ENCODE measurements at places on chromosomes 16 and 17.

- DNase-seq = peak; percentile 2
Observed at GRCh38 chr16:62256406-62256805, 220.2 kb upstream of the CDH8 start.

DNA sequence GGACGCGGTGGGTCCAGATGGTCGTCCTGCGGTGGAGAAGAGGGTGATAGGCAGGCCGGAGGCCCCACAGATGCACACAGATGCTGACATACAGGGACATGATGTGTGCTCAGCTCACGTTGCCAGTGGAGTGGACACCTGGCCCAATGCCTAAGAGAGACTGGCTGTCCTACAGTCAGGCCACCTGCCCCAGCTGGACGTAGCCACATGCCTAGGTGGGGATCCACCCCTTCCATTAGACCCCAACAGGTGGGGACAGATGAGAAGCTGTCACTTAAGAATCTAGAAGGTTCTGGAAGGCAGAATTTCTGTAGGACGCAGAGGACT, 117.6 kb upstream of the ZNF750 start:
- DNase-seq = no peak

DNA sequence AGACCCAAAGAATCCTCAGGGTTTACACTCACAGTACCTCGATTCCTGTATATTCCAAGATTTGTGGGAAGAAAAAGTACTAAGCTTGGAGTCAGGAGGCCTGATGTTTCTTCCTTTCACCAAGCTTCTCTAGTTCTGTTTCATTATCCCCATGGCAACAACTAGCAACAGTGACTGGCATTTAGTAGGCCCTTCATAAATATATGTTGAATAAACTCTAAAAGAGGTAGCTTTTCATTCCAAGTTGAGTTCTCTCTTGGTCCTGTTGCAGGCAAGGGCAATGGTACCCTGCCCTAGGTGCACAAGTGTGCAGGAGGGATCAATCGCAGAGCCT, 527 bp upstream of the UBE2Z start:
- peak; percentile 65 for DNase-seq

GRCh38 chr17:60077672-60078519, 825 bp downstream of the HEATR6 start:
- peak; percentile 68 for DNase-seq

GRCh38 chr16:50282010-50282538, 15.7 kb downstream of the ADCY7 start:
- DNase-seq = peak; percentile 84

DNA sequence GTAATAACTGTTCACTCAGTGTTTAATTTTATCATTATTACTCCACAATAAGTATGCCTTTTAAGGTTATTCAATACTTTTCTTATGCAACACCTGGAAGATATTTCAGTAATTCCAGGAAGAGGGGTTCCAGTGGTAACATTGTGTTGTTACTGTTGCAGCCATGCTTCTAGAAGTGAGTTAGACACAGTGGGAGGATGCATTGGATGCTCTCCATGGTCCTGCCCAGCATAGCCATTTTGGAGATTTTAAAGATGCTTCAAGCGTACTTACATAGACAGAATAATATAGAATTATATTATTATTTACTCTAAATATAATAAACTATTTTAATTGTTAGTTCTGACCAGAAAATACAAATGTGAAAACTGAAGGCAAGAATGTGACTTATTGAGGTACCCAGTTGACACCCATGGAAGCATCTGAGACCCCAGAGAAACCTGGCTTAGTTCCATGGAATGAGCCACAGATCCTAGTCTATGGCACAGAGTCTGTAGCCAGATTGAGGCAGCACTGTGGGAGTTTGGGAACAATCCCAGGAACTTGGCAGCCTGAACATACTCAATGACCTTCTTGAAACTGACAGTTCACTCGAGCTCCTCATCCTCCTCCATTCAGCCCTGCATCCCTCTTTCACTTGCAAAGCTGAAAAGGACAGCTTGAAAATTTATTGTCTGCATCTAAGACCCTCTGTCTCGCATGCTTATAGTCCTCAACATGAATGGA, 190.1 kb upstream of the HS3ST4 start:
- DNase-seq = no peak

DNA sequence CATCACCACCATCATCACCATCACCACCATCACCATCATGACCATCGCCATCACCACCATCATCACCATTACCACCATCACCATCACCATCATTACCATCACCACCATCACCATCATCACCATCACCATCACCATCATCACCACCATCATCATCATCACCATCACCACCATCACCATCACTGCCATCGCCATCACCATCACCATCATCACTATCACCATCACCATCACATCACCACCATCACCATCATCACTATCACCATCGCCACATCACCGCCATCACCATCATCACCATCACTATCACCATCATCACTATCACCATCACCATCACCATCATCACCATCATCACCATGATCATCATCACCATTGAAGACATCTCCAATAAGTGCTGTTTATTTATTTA, 16.8 kb upstream of the MED9 start:
- no peak for DNase-seq

GRCh38 chr17:72397687-72398086, 276.9 kb downstream of the SOX9 start:
- no peak for DNase-seq

DNA sequence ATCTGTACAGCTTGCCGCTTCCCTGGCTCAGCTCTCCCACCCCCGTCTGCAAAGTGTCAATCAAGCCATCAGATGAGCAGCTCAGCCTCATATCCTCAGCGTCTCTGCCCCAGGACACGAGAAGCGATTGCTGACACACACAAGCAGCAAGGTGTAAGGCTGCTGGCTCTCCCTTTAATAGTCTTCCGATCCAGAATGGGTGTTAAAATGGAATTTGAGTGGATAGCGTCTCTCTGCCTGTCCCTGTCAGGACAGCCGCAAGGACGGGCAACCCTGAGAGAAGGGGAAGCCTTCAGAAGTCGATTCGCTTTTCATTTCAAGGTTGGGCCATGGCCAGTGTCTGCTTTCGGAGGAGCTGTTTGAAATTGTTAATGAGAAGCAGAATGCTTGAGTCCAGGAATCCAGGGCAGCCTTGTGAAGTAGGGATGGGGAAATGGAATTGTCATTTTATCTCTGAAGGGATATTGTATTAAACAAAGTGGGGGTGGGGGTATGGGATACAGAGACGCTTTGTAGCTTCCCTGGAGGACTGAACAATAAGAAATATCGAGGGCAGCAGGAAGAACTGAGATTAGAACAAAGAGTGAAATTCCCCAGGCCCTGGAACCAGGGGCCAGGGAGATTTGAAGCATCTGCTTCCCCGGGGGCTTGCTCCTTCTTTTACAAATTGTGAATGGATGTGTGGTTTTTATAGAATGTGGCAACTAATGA, 4.7 kb upstream of the PIPOX start:
- DNase-seq = no peak

DNA sequence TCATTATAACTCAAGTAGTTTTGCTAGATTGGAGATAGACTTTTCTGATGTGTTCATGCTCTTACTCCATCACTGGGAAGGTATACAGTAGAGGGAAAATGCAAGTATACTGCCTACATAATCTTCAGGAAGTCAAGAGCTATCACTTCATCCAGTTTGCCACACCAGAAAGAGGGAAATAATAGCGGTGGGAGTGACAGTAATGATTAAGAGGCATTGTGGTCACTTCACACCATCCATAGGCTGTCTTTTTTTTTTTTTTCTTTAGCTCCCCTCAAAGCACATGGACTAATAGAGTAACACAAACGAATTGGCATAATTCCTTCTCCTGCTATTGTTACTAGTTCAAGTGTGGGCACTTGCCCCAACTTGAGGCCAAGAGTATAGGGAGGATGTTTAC, 28.4 kb upstream of the HLF start:
- no peak for DNase-seq

- no peak for DNase-seq
Observed at GRCh38 chr16:3158026-3158509, 23.2 kb downstream of the ZNF213 start.

GRCh38 chr17:33017366-33017765, 25.7 kb downstream of the SPACA3 start:
- DNase-seq = no peak

- no peak for DNase-seq
Observed at GRCh38 chr17:78351449-78352006, 8.3 kb downstream of the SOCS3 start.

Data from hematopoietic multipotent progenitor cell treated with erythropoietin and hydrocortisone succinate and interleukin-3 and kit ligand, for 8 days (in vitro differentiated cells).